NCI-H1417 treated with DMSO at 0.1 percent for 48 hours (cell line): ENCODE measurements at places on chromosomes 2 and 18.

DNA sequence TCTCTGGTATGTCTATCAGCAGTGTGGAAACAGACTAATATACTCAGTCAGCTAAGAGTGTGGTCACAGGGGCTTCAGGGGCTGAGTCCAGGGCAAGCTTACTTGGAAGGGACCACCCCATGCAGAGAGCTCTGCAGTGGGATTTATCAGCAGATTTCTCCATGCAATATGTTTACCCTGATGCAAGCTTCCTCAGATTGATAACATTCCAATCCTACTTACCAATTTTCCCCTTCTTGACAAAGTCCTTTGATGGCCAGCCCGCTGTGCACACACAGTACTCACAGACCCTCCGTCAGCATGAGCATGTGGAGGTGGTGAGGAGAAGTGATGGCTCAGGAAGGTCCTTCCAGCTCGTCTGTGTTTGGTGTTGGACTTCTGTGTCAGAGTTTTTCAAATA is 51.8 kb downstream of the SH3RF3 start:
- no peak for DNase-seq

GRCh38 chr18:986051-986450 is 81.4 kb downstream of the ADCYAP1 start:
- no peak for DNase-seq

- no peak for DNase-seq
Measured at GRCh38 chr2:29376541-29376940, 261.3 kb downstream of the CLIP4 start.

DNA sequence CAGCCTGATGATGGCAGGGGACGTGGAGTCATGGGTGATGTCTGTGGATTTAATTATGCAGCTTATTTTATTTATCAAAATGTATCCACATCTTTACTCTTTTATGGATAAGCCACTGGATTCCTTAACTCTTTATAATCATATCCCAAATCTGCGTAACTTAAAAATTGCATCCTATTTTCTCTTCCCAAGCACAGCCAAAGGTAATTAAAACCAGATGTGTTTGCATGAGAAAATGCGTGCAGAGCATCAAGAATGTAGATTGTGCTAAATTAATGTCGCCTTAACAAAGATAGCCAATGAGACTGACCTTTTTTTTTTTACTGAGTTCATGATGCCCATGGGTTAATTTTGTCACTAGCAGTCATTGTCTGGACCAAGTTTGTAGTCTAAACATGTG is 10.0 kb downstream of the SH3RF3 start:
- no peak for DNase-seq

- no peak for DNase-seq
Measured at GRCh38 chr2:86675511-86676015, 44.5 kb upstream of the RMND5A start.

DNA sequence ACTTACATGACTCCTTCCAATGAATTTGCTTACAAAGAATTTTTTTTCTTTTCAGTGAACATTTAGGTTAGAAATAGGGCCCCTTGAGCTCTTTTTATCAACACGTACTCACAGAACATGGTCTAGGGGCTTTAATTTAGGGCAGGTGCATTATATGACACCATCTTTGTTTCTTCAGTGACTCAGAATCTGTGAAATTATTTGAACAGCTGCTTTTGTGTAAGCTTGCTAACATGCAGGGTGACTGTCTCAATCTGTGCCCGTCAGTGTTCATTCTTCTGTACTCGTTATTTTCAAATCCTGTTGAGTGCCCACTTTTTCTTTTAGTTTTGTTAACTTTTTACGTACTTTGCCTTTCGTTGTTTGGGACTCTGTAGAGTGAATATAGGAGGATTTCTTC is 52.8 kb upstream of the CABYR start:
- peak; percentile 47 for DNase-seq

GRCh38 chr2:80111185-80111584 is 193.4 kb downstream of the LRRTM1 start:
- DNase-seq: no peak

DNA sequence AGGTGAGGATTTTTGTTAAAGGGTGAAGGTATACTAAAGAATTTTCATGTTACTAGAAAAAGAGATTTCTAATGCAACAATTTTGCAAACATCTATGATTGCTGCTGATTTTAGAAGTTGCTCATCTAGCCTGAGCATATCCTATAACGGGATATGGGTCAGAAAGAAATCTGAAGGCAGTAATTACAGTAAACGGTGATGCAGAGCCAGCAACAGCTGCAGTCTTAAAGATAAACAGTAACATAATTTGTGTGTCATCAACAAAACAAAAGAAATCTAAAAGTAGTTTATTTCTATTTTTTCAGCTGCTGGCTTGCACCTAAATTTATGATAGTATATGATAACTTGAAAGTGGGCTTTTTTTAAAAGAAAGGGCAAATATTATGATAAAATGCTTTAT is 215.7 kb downstream of the SLC4A10 start:
- no peak for DNase-seq

GRCh38 chr18:5214583-5215351 is 17.7 kb upstream of the AKAIN1 start:
- no peak for DNase-seq
